ENCODE measurements at places on chromosomes 7 and 10. TPM values are rescaled to one million over a fixed set of nuclear protein-coding genes. Genes with fewer than 3 reads are reported as not detected.

Gene RET
- polyA plus RNA-seq = 2.0 TPM

Gene C10orf62
- 0.15 TPM for polyA plus RNA-seq

Gene RTKN2
- 17.1 TPM for polyA plus RNA-seq

Gene FKBP6
- polyA plus RNA-seq = 0.24 TPM

Gene EPHB6
- 26.1 TPM for polyA plus RNA-seq

Gene DRGX
- polyA plus RNA-seq = not detected

Gene ASZ1
- polyA plus RNA-seq = 0.67 TPM

Gene TYW1
- 23.7 TPM for polyA plus RNA-seq

Gene SLC13A4
- polyA plus RNA-seq = 5.6 TPM

Gene SPDYE1
- 1.9 TPM for polyA plus RNA-seq

Gene HABP2
- polyA plus RNA-seq = 0.63 TPM

Gene OR2A12
- polyA plus RNA-seq = 0.11 TPM

Gene BAIAP2L1
- 17.0 TPM for polyA plus RNA-seq

DNA sequence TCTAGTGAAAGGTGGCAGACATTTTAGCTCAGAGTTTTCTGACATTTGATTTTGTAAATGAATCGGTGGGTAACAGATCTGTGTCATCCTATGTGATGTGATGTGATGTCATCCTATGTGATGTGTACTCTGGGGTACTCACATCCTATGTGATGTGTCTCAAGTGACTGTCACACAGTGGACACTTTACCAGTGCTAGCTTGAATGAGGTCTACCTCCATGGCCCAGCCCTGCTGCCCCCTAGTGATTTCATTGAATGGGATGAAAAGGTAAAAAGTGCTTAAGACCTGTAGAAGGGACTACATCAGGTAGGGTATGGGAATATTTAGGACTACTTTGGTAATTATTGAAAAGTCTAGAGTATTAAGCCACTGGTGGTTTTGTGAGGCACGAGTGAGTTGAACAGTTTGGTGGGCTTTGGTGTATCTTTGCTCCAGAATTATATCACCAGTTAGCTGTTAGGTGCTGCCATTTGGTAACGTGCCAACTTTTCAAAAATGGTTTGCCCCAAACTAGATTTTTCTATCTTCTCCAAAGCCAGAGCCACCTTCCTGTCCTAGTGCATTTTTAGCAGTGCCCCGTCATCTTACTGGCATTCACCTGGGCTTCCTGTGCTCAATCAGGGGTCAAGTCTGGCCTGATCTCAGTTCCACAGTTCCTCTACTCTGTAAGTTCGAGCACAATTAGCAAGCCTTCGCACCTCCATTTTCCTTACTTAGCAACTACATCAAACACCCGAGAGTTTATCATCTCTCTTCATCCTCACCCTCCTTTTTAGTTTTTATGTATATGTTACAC is 9.7 kb downstream of the EIF4H start:
- no peak for DNase-seq

GRCh38 chr7:133822001-133822641 is 305.0 kb upstream of the LRGUK start:
- no peak for DNase-seq

DNA sequence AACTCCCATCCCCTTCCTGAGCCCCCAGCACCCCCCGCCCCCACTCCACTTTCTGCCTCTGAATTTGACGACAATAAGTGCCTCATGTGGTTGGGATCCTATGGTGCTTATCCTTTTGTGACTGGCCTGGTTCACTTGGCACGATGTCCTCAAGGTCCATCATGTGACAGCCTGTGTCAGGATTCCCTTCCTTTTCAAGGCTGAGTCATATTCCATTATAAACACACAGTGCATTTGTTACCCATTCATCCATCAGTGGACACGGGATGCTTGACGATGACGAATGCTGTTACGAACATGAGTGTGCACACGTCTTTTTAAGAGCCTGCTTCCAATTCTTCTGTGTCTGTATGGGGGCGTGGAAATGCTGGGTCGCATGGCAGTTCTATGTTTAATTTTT is 26.7 kb downstream of the SHH start:
- no peak for DNase-seq

DNA sequence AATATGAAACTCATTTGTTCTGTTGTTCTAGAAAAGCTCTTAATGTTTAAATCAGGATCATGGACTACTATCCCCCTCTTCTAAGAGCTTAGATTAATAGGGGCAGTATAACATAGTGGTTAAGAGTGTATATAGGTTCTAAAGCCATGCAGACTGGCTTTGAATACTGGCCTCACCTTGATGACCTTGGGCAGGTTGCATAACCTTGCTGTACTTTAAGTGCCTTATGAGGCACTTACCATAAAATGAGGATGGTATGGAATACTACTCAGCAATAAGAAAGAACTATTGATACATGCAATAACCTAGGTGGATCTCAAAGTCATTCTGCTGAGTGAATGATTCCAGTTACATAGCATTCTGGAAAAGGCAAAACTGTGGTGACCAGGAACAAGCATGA is 53.6 kb downstream of the GBF1 start:
- no peak for DNase-seq

DNA sequence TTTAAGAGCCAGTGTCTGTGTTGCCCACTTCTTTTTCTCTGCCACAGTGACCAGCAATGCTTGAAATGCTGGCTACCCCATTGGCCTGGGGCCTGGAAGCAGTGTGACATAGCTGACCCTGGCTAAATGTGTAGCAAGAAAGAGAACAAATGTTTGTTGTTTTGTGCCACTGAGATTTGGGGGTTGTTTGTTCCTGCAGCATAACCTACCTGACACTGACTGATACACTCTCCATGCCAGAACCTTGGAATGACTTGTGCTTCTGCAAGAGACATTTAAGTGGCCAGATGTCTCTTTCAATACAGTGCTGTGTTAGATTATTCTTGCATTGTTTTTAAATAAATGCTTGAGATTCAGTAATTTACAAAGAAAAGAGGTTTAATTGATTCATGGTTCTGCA is 411.5 kb downstream of the TYW1 start:
- no peak for DNase-seq

DNA sequence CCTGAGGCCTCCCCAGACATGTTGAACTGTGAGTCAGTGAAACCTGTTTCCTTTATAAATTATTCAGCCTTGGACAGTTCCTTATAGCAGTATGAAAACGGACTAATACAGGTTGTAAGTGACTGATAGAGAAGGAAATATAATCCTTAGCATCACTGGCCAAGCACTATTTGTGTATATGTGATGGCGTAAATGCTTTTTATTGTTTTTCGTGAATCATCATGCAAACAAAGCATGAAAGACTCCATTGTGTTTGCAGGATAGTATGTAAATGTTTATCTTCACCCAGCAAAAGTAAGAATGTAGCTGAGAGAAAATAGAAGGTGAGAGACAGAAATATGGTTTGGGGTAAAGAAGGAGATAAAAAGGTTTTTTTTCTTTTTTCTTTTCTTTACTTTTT is 92.5 kb upstream of the LRGUK start:
- no peak for DNase-seq

- DNase-seq = no peak
Measured at GRCh38 chr7:66238773-66239466, 33.8 kb downstream of the TPST1 start.

GRCh38 chr10:43377424-43377883 is 6.0 kb downstream of the FXYD4 start:
- no peak for DNase-seq

DNA sequence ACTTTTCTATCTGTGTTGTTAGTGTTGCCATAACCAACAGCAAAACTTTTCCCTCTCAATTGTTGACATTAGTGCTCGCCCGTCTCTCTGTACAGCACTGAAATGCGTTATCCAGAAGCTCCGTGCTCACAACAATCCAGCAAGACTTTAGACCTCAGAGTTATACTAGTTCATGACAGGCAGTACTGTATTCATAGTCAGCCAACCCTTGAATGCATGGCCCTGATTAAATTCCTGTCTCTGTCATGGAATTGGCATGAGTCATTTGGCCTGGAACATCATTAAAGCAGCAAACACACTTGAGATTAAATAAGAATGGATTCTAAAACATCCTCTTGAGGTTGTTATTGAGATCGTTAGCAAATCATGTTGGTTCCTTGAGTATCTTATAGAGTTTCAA is 405.5 kb upstream of the C7orf33 start:
- DNase-seq = no peak

GRCh38 chr10:4885162-4885561 is 59.2 kb downstream of the AKR1E2 start:
- no peak for DNase-seq

DNA sequence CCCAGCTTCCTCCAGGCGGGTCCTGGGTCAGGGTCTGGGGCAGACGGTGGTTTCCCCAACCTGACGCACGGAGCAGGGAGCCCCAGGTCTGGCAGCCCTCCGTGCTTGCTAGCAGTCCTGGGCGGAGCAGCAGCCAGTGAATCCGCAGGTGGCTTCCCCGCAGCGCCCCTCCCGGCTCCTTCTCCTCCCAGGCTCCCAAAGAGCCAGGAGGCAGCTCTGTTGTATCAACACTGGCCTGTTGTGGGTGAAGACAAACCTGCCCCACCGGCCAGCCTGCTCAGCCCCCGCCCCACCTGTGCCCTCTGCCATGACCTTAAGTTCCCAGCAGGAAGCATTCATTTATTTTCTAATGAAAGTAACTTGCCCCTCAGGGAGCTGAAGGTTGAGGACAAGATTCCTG is 24.0 kb upstream of the TMEM213 start:
- DNase-seq = no peak

DNA sequence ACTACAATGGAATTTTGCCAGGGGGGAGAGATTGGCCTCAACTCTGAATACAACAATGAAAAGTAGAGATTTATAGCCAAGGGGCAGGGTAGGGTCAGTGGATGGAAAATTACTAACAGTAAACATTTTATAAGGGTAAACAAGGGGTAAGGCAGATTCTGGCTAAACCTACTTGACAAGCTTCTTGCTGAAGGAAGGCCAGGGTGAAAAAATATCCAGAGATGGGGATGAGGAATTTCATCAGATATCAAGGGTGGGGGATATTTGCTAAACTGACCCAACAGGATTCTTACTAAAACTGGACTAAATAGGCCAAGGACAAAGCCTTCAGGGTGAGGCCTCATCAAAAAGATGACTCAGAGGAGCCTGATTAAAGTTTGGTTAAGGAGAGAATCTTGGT is 156.3 kb downstream of the RTKN2 start:
- no peak for DNase-seq

DNA sequence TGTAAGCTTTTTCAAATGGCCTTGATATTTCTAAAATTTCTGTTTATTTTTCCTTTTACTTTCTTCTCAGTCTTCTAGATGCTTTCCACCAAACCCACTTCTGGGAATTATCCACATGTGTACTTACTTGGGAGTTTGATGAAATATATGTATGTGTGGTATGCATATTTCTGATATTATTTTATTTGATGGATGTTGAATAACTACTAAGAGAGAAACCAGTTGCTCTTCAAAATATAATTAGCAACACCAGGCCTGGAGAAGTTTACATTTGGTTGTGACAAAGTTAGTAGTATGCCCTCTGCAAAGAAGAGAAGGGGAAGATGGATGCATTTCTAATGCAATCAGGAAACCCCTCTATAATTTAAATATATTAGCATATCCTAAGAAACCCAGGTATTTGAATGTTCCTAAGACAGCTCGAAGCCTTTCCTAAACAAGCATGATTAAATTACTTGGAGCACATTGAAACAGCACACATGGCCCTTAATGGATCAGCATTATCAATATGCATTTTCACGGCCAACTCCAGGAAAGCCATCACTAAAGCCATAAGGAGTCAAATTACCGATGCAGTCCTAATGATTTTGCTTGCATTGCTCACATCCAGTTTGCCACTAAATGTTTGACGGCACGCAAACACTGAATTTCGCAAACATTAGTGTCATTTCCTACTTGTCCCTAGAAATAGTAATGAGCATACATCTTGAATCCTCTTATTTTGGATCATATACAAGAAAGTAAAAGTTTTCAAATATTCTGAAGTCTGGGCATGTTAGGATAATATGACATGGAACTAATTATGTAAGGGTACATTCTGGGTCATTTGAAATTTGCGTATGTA is 393.8 kb downstream of the EXOC4 start:
- no peak for DNase-seq

DNA sequence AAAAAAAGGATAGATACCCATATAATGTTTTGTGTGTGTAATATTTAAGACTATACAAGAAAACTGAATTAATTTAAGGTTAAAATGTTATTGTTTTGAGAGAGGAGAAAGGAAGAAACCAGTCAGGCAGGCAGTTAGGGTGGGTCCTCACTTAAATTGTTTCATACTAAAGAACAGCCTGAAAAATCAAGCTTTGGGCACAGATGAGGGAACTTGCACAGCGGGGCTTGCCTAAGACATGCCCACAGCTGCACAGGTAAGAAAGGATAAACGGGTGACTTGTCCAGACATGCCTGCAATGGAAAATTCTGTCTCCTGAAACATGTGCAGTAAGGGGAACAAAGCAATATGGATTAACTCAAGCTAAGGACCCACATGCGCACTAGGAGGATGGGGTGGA is 158.4 kb downstream of the BBS9 start:
- DNase-seq = no peak

DNA sequence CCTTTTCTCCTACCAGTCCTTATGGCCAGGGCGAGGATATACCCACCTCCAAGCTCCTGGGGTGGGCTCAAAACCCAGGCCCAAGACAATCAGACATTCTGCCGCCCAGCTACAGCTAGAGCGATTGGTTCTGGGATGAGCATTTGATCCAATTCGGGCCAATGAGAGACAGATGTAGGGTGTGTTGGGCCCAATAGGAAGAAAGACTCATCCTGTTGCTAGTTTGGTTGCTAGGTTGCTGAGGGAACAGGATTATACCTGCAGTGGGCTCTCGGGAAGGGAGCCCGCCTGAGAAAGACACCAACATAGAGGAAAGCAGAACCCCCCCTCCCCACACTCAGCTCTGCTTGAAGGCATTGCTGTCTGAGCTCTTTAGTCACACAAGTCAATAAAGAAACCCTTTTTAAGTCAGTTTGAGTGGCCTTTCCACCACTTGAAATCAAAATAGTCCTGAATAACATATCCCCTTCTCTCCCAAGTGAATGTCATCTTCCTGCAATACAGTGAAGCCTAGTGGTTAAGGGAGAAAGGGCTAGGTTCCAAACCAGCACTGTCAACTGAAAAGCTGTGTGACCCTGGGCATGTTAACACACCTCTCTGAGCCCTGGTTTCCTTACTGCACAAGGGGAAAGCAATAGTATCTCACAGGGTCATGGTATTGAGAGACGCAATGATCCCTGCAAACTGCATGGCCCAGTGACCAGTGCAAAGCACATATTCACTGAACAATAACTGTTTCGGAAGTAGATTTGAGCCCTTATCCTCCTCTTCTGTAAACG is 21.8 kb downstream of the ITPRIP start:
- DNase-seq = no peak
